ENCODE measurements at places on chromosomes 12 and 14. TPM values are rescaled to one million over a fixed set of nuclear protein-coding genes. Genes with fewer than 3 reads are reported as not detected.

Gene FAM181A
- not detected for total RNA-seq

Gene FIGNL2
- total RNA-seq, result 0.35 TPM

Gene KRT6C
- not detected for total RNA-seq

Gene EXOC3L4
- total RNA-seq, result 0.42 TPM

Gene NKX2-8
- total RNA-seq, result not detected

Gene SPATA7
- total RNA-seq, result 10.3 TPM

Gene AGAP2
- total RNA-seq, result 7.5 TPM

Gene FBRSL1
- total RNA-seq, result 68.0 TPM
